ENCODE measurements at places on chromosomes 5 and 9.
A peak's percentile ranks its signal among the peaks of the same experiment; 100 is the strongest.

DNA sequence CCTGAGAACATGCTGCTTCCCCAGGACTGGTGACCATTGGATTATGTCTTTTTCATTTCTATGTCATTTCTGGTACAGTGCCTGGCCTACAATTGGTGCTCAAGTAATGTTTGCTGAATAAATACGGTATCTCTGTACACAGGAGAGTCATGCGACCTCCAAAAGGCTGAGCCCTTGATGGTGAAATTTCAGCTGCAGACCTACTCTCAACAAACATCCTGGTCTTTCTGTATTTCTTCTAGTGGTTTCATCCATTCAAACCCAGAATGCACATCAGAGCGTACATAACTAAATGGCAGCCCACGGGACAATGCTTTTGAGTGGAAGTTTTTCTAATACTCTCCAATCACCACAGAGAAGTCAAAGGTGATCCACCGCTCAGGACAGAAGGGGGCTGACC lies 62.6 kb upstream of the RPS23 start:
- DNase-seq: no peak

DNA sequence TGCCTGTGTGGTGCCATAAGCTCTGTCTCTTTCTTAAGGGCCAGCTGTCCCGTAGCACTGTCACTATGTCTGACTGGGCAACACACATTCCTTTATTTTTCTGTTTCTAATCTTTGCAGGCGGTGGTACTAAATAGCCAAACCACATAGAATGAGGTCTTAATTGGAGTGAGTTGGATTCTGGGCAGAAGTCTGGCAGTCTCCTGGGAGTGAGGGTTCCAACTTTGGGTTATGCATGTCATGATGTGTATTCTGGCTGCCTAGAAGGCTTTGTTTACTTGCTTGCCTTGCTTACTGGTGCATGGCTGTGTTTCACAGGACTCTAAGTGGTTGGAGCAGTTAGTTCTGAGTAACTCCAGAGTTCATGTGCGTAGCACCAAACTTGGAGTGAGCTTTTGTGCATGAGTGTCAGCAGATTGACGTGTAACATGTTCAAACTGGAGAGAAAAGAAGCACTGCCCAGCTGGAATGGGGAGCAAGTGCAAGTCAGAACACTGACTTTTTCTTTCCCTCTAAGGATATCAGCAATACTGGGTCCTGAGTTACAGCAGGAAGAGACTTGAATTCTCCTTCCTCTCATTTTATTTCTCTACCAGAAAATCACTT lies 185.8 kb downstream of the PCSK1 start:
- DNase-seq: no peak

GRCh38 chr5:82656341-82656761 lies 378.2 kb upstream of the RPS23 start:
- no peak for DNase-seq

DNA sequence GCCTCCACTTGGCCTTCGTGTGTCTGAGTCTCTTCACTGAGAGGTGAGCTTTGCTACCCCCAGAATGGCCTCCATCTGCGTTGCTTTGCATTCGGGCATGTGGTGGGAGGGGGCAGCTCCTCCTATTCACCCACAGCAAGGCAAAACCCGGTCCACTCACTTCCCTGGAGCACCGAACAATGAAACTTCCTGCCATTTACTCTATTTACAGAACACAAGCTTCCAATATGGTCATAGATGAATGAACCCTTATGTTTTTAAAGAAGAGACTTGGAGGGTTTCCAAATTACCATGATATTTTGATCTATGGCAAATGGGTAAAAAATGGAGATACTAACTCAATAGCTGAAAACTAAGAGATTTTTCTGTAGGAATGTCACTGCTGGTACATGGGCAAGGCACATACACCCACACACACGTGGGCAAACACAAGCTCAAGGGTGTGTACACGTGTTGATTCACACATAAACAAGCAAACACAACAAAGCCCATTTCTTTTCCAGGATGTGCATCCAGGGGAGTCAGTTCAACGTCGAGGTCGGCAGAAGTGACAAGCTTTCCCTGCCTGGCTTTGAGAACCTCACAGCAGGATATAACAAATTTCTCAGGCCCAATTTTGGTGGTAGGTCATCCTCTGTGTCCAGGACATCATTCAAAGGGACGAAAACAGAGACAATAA lies 5.2 kb downstream of the GABRP start:
- no peak for DNase-seq

GRCh38 chr5:106825374-106825773 lies 845.4 kb downstream of the EFNA5 start:
- DNase-seq: no peak

GRCh38 chr9:98807814-98808195 lies 335 bp downstream of the GALNT12 start:
- DNase-seq: peak; percentile 26
